NCI-H1417 treated with DMSO at 0.1 percent for 48 hours (cell line): ENCODE measurements at places on chromosomes 5 and 9.

DNA sequence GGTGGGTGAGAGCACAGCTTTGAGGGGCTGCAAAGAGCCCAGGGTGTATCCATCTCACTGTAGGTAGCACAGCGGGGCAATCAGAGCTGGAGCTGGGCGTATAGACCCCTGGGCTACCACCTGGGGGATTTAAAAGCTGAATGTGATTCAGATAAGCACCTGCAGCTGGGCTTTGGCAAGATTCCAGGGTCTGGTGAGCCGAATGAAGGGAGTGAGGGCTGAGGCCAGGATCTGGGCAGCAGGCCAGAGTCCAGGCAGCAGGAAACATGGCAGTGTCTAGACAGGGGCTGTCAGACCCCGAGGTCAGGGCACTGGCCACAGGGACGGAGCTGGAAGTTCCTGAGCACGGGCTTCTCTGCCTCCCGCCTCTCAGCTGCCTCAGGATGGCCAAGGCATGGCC is 8.7 kb downstream of the ASS1 start:
- DNase-seq: peak; percentile 51

DNA sequence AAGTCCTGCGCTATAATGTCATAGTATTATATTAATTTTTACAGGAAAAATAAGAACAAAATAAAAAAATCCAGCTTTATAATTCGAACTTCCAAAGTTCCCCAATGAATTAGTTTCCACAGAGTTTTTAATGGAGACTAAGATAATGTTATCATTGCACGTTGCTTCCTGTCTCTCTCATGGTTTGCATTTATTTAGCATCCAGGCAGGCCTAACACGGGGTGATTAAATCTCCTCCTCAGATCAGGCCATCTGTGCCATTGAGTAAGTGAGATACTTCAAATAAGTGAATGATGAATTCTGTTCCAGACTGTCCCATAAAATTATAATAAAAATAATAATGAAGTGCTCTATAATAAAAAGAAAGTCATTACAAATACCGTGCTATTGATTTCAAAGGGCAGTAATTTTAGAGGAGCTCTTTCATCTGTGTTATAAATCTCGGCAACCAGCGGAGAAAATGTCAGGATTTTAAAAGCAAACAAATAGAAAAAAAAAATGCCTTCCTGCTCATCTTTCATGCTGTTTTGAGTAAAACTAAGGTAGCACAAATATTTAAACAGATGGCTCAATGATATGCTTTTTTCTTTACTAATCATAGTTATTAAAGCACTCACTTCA is 570.6 kb upstream of the ZNF608 start:
- peak; percentile 95 for DNase-seq

- DNase-seq: no peak
Observed at GRCh38 chr5:34672196-34672595, 16.1 kb downstream of the RAI14 start.

DNA sequence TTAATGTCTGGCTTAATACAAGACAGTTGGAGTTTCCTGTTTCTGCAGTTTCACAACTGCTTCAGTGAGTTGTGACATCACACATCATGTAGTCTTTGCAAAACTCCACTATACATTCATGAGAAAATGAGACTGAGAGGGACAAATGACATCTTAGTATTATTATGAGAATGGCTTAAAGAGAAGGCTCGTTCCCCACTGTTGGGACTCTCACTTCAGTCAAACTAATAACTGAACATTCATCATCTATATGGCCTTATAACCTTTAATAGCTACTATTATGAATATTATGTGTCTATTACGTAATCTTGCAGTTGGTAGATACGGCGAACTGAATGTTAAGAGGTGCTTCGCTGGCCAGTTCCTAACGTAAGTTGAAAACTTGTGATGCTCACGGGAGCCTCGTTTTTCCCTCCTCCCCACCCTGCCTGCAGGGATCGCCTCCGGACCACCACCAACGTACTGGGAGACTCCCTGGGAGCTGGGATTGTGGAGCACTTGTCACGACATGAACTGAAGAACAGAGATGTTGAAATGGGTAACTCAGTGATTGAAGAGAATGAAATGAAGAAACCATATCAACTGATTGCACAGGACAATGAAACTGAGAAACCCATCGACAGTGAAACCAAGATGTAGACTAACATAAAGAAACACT is 79.4 kb downstream of the SLC1A3 start:
- DNase-seq: no peak

- no peak for DNase-seq
Observed at GRCh38 chr5:73381590-73382400, 66.8 kb downstream of the FOXD1 start.

GRCh38 chr5:90783460-90784333 is 225.1 kb downstream of the ADGRV1 start:
- no peak for DNase-seq

GRCh38 chr9:82882138-82882537 is 180.8 kb downstream of the RASEF start:
- no peak for DNase-seq

DNA sequence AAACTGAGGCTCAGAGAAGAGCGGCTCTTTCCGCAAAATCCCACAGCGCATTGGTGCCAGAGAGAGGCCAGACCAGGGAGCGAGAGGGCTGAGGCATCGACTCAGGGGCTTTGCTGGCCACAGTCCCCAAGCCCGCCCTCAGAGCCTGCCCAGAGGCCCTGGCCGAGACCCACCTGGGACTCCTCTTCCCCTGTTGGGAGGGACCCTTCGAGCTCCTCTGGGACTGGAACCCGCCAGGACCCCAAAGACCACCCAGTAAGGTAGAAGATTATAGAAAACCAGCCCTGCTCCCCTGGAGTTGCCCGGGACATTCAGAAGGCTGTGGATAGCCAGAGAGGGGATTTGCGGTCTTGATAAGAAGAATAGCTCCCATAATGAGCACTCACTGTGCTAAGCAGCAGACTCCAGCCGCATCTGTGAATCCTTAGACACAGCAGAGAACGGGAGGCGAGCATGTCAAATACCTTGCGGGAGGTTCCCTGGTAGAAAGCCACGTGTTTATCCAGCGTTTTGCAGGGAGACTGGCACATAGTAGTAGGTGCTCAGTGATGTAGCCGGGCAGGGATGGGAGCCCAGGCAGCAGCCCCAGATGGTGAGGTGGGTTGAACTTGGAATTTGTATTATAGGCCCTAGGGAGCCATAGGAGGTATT is 651 bp upstream of the AK1 start:
- no peak for DNase-seq

- no peak for DNase-seq
Observed at GRCh38 chr9:77237896-77238295, 60.6 kb downstream of the VPS13A start.

DNA sequence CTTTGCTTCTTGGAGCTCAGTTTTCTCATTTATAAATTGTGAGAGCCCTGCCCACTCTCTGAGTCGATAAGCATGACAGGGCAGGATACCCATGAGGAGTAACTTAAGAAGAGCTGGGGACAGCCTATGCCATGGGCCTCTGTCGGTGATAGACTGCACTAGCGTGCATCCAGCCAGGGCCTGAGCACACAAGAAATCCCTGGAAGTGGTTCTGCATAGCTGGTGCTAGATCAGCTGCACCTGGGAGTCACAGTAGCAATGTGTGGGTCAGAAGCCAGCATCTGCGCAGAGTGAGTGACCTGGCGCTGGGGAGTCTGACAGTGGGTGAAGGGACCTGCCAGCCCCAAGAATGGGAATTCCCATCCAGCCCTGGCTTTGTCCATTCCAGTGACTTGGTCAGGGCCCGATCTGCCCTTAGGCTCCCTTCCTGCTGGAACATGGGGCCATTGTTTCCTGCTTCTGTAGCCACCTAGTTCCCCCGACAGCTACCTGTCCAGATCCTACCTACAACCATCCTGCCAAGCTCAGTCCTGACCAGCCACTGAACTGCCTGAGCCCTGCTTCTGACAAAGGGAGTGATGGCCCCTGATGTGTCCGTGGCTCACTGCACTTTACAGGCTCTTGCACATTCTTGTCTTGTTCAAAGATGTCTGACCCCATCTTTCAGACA is 35.9 kb upstream of the NANS start:
- DNase-seq: no peak

GRCh38 chr5:146463446-146463845 is 16.3 kb downstream of the TCERG1 start:
- no peak for DNase-seq

DNA sequence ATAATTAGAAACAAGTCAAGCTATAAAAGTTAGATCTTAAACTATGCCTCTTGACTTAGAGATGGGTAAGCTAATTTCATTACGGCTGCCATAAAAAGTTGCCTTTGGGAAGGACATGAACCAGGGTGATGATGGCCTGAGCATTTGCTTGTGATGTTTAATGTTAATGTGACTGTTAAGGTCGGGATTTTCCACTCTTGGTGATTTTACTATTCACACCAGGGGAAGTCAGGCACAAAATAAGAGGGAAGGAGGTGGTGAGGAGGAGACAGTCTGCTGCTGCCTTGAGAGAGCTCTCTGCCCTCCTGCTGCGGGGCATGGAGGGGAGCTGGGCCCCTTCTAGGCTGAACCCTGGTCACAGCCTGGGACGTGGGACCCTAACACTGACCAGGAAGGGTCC is 34.4 kb downstream of the AHRR start:
- DNase-seq: no peak

GRCh38 chr9:136722969-136723356 is 10.6 kb downstream of the DIPK1B start:
- DNase-seq: no peak

- DNase-seq: no peak
Observed at GRCh38 chr9:136016572-136017288, 55.6 kb upstream of the UBAC1 start.

DNA sequence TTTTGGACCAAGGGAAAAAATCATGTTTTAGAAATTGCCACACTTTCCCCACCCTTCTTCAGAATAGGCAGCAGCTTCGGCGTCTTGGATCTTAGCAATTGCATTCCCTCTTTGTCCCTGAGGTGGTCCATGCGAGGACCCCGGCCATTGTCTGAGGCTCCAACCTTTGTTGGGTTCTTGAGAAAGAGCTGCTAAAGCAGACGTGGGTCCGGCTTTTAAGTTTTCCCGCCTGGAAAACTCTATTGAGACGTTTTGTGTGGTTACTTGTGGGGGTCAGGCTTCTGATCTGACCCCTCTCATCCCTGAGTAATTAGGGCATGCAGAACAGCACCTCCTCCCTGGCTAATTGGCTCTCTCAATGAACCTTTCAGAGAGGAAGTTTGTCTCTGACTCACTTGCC is 509.6 kb upstream of the TNC start:
- DNase-seq: no peak

GRCh38 chr5:73387601-73388305 is 60.8 kb downstream of the FOXD1 start:
- no peak for DNase-seq

DNA sequence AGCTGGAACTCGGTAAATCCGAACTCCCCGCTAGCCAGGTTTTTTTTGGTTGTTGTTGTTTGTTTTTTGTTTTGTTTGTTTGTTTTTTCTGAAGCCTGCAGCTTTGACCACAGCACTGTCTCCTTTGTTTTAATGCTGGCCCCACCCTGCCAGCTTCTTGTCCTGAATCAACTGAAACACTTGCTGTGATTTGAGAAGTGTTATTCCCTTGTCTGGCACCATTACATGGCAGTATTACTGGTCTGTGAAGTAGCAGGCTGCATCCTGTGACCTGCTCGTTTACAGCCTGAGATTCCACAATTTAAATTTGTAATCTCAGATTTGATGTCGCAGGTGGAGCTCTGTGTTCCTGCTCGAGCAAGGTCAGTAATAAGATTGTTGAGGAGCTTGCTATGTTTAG is 1.4 kb upstream of the SLC36A2 start:
- no peak for DNase-seq

GRCh38 chr9:250039-250438 is 35.4 kb downstream of the DOCK8 start:
- no peak for DNase-seq

DNA sequence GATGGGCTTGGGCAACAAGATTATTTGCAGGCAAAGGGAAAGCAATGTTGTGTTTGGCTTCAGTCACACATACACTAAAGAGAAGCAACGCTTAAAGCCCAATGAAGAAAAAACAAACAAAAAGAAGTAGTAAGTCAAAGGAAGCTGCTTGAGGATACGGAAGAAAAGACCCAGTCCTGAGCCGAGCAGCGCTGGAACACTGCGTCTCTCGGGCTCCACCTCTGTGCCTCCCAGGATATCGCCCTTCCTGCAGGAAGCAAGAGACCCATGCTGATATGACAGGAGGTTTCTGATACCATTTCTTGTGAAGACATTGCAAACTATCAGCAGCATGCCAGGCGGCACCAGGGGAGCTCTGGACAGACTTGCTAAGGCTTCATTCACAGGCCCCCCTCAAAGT is 9.9 kb downstream of the GNAQ start:
- DNase-seq: no peak

- DNase-seq: no peak
Observed at GRCh38 chr5:27241564-27242257, 203.3 kb upstream of the CDH9 start.

DNA sequence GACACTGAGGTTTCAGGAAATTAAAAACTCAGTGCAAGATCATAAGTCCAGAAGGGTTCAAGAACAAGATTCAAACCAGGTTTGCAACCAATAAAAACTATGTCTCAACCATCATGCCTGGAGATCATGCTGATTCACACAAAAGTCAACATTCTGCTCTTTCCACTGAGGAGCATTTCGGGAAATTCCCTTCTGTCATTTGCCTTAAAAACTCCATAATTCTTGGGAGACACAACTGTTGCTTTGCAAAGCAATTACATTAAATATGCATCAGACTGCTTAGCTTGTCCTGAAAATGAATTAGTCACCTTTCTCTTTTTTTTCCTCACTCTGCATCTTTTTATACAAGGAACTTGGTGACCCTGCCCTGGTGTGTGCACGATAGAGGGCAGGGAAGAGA is 275.9 kb upstream of the ZNF462 start:
- no peak for DNase-seq

DNA sequence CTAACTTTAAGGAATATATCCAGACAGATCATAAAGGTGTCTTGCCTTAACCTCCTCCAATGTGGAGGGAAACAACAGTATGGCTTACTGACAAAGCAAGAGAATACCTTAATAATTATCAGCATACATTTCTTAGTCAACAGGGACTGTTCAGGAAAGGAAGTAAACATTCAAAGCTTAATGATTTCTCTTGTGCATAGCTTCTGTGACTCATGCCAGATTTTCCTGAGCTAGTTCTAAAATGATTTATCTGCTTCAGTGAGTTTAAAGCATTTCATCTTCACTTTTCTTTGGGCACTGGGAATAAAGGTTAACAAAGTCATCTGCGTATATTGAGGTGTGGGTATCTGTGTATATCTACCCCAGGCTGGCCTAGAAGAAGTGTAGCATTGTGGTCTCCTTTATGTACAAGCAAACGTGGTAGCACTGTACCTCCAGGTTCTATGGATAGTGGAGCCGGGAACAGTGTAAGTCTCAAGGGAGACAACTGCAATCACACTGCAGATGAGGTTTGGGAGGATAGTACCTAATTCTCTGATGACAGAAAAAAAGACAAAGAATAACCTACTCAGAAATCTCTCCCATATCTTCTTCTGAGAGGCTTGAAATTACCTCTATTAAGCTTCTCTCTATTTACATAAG is 284.1 kb downstream of the HCN1 start:
- DNase-seq: no peak

GRCh38 chr9:34510497-34511468 is 12.0 kb downstream of the ENHO start:
- no peak for DNase-seq

GRCh38 chr5:116176121-116176520 is 91.3 kb downstream of the COMMD10 start:
- DNase-seq: no peak

GRCh38 chr5:158786390-158786789 is 313.3 kb downstream of the EBF1 start:
- DNase-seq: no peak

- DNase-seq: no peak
Observed at GRCh38 chr5:172450861-172451695, 3.2 kb downstream of the SH3PXD2B start.

- no peak for DNase-seq
Observed at GRCh38 chr5:66701244-66701643, 105.1 kb downstream of the MAST4 start.
